ENCODE measurements at places on chromosomes 7 and 10.

GRCh38 chr10:119483839-119484238, 58.7 kb downstream of the RGS10 start:
- no peak for DNase-seq

DNA sequence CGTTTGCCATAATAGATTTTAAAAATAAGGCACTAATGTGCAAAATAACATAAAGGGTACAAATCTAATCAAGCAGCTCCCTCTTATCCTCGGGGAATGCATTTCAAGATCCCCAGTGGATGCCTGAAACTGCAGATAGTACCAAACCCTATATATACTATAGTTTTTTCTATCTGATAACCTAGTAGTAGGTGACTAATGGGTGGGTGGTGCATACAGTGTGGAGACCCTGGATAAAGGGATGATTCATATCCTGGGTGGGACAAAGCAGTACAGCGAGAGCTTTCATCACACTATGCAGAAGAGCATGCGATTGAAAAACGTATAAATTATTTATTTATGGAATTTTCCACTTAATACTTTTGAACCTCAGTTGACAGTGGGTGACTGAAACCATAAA, 464.5 kb downstream of the GRID1 start:
- DNase-seq: no peak

GRCh38 chr7:2103071-2103898, 129.5 kb downstream of the MAD1L1 start:
- DNase-seq: no peak

DNA sequence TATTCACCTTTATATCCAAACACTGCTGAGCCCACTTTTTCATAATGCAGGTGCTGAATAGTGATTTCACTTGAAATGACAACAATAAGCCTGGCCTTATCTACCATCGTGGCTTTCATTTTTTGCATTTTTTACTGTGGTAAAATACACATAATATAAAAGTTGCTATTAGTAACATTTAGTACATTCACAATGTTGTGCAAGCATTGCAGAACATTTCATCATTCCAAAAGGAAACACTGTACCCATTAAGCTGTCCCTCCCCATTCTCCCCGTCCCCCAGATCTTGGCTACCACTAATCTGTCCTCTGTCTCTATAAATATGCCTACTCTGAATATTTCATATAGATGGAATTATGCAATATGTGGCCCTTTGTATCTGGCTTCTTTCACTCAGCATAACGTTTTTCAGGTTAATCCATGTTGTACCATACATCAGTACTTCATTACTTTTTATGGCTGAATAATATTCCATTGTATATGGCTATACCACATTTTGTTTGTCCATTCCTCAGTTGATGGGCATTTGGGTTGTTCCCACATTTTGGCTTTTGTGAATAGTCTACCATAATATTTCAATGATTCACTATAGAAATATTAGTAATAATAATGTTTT, 68.5 kb upstream of the ARID5B start:
- DNase-seq: no peak

DNA sequence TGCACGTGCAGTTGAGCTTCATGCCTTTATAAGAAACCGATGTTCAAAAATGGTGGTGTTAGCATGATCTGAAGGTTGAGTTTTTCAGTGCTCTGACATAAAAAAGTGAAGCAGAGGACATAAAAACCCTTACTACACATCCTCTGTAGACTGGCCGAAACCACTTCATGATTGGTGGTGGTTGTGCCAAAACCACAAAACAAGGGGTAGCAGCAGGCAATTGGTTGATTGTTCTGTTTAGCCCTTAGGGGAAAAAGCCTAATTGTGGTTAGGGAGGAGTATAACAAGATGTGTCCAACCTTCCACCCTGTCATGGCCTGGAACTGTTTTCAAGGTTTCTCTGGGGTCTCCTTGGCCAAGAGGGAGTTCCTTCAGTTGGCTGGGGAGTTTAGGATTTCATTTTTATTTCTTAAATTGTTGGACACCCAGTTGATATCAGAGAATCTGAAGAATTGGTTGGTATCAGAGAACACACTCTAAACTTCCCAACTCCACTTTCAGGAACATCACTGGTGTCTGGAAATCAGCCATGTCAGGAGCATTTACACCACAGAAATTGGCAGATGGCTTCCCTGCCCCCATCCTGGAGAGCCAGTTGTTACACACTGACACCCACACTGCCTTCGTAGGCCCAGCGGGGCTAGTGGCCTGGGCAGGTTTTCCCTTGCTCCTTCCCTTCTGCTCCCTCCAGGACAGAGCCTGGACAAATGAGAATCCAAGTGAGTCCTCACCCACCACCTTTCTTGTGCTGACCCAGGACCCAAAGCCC, 18.8 kb downstream of the MRPS24 start:
- DNase-seq: no peak

DNA sequence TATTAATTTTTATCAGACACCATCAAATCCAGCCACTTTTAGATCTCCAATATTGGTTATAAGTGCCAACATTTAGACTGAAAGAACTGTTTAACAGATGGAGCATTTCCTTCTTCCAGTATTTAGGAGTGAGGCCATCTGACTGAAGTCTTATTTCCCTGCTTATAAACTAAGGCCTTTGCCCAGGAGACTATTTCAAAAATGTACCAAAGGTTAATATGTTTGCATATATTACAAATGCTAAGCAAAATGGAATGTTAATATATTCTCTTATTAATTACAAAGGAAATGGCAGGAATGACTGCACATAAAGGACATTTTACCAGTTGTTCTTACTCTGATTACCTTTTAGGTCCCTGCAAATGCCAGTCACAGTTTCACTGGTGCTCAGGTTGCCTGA, 238.9 kb upstream of the PLXNA4 start:
- DNase-seq: no peak

DNA sequence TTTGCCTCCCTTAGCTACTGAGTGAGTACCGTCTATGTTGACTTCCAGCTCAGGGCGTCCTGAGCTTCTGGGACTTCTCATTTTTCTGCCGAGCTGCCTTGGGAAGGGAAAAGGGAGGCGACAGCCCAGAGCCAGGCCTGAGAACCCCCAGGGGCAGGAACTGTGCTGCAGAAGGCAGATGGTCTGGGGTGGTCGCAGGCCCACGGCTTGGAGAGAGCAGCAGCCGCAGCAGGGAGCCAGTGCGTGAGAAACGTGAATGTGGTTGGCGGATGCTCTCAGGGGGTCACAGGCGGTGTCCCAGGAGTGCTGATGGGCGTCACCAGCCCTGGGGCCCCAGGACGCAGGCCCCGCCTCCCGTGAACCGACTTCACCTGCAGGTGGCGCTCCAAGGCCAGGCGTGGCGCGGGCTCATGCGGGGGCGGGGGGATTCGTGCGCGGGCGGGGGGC, 9.2 kb upstream of the PWWP2B start:
- peak; percentile 60 for DNase-seq

DNA sequence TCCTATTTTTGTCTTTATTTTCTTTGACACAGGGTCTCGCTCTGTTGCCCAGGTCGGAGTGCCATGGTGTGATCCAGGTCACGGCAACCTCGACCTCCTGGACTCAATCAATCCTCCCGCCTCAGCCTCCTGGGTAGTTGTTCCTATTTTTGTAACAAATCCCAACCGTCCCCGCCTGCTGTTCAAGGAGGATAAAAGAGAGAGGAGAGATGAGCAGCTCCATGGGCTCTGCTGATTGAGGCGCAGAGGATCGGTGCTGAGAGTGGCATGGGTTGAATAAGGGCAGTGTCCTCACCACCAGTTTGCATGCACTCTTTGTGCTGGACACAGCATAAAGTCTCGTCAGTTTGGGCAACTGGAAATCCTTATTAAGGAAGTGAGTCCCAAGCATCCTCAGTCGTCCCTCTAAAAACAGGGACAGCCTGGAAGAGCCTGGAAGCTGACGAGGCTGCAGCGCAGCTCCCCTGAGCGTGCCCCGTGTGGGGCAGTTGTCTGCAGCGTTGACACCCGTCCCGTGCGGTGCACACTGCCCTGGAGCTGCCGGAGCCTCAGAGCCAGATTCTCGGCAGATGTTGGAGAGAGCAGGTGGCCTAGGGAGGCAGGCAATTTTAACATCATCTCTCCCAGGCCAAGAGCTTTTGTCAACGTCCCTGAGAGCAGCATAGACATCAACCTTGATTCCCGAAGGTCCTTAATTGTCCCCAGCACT, 404.2 kb upstream of the RNF32 start:
- DNase-seq: no peak

GRCh38 chr7:40498924-40499510, 364.2 kb downstream of the SUGCT start:
- no peak for DNase-seq

DNA sequence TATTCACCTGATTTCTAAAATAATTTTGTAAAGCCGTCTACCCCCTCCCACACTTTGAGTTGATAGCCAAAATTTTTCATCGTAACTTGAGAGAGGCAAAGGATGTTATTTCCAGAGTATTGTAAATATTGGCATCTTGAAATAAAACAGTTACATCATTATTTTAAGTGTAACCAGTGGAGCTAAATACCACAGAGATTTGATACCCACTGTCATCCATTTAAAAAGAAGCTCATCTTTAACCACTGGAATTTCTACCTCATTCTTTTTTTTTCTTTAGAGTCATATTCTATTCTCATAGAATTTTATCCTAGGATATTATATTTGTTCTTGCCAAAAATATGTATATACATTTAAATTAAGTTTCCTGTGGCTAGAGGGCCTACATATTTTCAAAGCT, 48.6 kb downstream of the CAMK1D start:
- no peak for DNase-seq

- peak; percentile 91 for DNase-seq
Observed at GRCh38 chr7:135281363-135281949, 47.8 kb downstream of the STRA8 start.

GRCh38 chr7:21959387-21959776, 13.7 kb upstream of the CDCA7L start:
- no peak for DNase-seq

DNA sequence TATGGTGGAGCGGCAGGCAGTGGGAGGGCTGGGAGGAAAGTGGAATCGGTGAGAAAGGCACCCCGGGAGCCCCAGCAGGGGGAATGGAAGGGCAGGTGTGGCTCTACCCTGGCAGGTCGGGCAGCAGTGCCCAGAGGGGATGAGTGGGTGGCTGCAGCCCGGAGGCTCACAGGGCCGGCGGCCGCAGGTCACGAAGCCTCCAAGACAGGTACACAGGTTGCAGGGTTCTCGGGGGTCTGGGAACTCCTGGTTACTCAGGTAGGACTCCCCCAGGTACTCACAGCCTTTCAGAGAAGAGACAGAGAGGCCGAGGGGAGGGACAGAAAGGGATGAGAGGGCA, 21.8 kb downstream of the KCP start:
- no peak for DNase-seq

DNA sequence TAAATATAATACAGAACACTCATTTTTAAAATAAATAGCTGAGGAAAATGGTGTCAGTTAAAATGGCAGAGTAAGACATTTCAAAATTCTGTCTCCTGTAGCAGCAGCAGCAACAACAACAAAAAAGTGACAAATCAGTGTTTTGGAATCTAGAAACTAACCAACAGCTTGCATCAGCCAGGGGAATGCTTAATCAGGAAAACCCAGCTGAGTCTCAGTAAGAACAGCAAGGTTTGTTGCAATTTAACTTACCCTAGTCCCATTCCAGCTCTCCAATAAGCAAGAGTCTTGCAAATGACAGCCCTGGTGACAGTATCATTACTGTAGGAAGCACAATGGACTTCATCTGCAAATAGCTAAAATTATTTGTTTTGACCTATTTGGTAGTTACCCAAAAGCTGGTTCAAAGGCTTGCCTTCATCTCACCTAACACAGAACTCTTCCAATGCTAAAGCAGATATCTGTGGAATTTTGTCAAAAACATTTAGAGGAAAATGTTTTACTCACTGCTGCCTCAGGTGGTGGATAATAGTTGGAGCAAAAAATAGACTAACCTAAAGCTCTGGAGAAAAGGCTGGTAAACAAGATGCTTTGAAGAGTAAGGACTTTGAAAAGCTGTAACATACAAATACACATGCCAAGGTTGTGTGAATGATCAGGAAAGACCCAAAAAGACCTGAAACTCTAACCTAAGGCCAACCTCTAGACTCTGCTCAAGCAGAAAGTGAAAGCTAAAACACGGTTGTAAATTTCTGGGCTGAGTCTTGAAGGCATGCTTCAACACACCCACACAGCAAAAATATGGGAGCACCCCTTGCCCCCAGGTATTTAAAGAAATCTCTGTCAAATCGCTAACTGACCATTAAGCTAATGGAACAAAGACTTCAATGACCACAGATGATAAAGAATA, 9.9 kb upstream of the ARHGAP22 start:
- peak; percentile 68 for DNase-seq

- no peak for DNase-seq
Observed at GRCh38 chr7:117665368-117665767, 185.5 kb downstream of the CFTR start.

DNA sequence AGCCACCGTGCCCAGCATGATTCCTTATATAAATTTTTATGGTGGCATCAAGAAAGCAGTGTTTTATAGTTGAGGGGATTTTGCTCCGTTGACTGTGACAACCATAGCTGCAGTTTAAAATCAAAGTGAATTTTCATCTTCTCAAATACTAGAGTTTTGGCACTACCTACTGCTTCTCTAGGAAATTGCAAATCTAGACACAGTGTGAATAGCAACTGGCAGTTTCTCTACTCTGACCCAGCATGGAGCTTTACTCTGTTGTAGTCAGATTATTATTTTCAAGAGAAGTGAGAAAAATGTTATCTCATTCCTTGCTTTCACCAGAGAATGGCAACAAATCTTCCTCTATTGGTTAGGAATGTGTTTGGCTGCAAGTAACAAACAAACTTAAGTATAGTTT, 22.9 kb downstream of the MCM10 start:
- no peak for DNase-seq

GRCh38 chr7:41889472-41889871, 186.6 kb upstream of the INHBA start:
- no peak for DNase-seq

DNA sequence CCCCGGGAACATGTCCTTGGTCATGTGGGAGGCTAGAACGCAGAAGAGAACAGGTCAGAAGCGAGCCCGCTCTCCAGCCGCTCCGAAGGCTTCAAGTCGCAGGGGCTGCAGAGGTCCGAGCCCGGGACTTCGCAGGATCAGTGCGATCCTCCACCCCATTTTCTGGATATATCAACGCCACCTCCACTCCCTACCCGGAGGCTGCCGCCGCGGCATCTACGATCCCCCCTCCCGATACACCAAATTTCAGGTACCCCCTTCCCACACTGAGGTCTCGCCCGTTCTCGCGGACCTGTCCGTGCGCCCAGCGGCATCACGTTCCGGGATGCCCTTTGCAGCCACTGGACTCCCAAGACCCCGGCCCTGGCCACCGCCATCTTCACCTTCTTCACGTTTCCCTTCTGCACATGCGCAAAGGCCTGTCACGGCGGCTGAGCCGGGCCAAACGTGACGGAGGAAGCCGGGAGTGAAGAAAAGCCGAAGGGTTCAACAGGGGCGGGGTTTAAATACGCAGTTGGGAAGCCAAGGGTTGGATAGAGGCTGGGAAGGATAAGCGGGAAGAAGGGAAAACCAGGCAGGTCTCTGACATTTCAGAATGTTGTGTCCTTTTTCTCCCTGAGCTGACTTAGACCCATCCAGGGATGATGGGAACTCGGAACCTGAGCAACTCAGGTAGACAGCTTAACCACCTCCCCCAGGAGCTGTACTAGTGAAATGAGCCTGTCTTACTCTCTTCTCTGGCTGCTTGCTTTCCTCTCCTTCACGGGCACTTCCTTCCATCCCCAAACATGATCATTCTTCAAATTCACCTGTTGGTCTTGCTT, at the start of gene NDUFB8:
TSS of gene NDUFB8 (minus strand) at position 397 of the 824 bp plus-strand sequence. CDS start at position 377, 20 bp downstream.
- peak; percentile 94 for DNase-seq

GRCh38 chr10:28958468-28958867, 281.1 kb downstream of the BAMBI start:
- DNase-seq: no peak
